ENCODE measurements at places on chromosomes 11 and 22. TPM values are rescaled to one million over a fixed set of nuclear protein-coding genes. Genes with fewer than 3 reads are reported as not detected.

- H3K27ac ChIP-seq = no peak overlapping the region
- no peaks in the 10 kb centered on the region for H3K4me1 ChIP-seq
- H3K4me3 ChIP-seq = no peak overlapping the region
- DNase-seq = no peak
Observed at GRCh38 chr11:97614606-97615005, 1224.8 kb downstream of the JRKL start.

- DNase-seq = peak; percentile 42
- H3K27ac ChIP-seq = no peak overlapping the region
- peaks cover 11% of the 10 kb centered on the region for H3K4me1 ChIP-seq
Observed at GRCh38 chr22:27719535-27720227, 81.9 kb downstream of the MN1 start.

- no peaks in the 10 kb centered on the region for H3K36me3 ChIP-seq
- no peak overlapping the region for H3K4me3 ChIP-seq
- H3K27ac ChIP-seq = no peak overlapping the region
- H3K4me1 ChIP-seq = peaks cover 15% of the 10 kb centered on the region
Observed at GRCh38 chr22:38944653-38945052, 12.8 kb upstream of the APOBEC3A start.

- H3K27ac ChIP-seq = no peak overlapping the region
- no peaks in the 10 kb centered on the region for H3K36me3 ChIP-seq
- H3K27me3 ChIP-seq = peaks cover 31% of the 10 kb centered on the region
- H3K4me1 ChIP-seq = no peaks in the 10 kb centered on the region
Observed at GRCh38 chr22:49372111-49372529, 455.6 kb downstream of the BRD1 start.

- no peak overlapping the region for H3K27ac ChIP-seq
- DNase-seq = no peak
- H3K4me3 ChIP-seq = no peak overlapping the region
- H3K36me3 ChIP-seq = peaks cover 82% of the 10 kb centered on the region
- H3K27me3 ChIP-seq = no peaks in the 10 kb centered on the region
Observed at GRCh38 chr22:37880668-37881440, 25.2 kb upstream of the MICALL1 start.

DNA sequence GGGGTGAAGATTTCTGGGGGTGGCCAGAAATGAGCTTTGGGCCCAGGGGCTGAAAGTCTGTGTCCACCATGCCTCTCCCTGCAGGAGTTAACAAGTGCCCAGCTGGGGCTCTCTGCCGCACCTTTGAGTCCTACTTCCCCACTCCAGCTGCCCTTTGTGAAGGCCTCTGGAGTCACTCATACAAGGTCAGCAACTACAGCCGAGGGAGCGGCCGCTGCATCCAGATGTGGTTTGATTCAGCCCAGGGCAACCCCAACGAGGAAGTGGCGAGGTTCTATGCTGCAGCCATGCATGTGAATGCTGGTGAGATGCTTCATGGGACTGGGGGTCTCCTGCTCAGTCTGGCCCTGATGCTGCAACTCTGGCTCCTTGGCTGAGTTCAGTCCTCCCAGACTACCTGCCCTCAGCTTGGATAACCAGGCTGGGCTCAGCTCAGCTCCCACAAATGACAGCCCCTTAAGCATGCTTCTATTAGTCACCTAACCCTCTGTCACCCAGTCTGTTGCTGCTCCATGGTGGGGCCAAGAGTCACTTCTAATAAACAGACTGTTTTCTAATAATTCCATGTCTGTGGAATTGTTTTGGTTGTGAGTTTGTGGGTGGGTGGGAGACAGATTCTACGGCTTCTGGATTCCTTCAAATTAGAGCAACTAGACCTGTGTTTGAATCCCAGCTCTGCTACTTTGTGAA lies 3.0 kb upstream of the INPPL1 start:
- no peaks in the 10 kb centered on the region for H3K36me3 ChIP-seq
- DNase-seq = no peak
- H3K4me3 ChIP-seq = no peak overlapping the region
- H3K27ac ChIP-seq = no peak overlapping the region

- H3K4me3 ChIP-seq = no peak overlapping the region
- no peaks in the 10 kb centered on the region for H3K27me3 ChIP-seq
- DNase-seq = no peak
- H3K27ac ChIP-seq = no peak overlapping the region
Observed at GRCh38 chr11:61091373-61092279, 10.7 kb upstream of the CD5 start.

- H3K4me1 ChIP-seq = peaks cover 13% of the 10 kb centered on the region
- DNase-seq = no peak
- H3K27me3 ChIP-seq = no peaks in the 10 kb centered on the region
Observed at GRCh38 chr11:14499178-14499559, 442 bp downstream of the COPB1 start.

DNA sequence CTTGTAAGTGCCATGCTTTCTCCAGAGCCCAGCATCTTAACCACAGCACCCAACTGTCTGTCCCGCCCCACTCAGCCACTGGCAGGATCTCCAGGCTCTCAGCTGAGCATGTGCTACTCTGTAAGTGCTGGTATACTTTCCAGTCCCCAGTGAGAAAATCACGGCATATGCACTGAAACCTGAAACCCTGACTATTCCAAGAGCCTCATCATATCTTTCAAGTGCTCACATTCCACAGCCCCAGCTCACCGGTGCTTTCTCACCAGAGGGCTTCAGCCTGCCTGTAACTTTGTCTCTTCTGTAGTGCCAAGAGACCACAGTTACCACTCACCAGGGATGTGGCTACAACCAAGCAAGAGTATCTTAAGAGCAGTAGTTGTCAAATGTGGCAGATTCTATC lies 24.4 kb upstream of the PAMR1 start:
- no peak overlapping the region for H3K4me3 ChIP-seq
- no peaks in the 10 kb centered on the region for H3K4me1 ChIP-seq
- no peak for DNase-seq
- no peaks in the 10 kb centered on the region for H3K27me3 ChIP-seq
- no peak overlapping the region for H3K27ac ChIP-seq

DNA sequence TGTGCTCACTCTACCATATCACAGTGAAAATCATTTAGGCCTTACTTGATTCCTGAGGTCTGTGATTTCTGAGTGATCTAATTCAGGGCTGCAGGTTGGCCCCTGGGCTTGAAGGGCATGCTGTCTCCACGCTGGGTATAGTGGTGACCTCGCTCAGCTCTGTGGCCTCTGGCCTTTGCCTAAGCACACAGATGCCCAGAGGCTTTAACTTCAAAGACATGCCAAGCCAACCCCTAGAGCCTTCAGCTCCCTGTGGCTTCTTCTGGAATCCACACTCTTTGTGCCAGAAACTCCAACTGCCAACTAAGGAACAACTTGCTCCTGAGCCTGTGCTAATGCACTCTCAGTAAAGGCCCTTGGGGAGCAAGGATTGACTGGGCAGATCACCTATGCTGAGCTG lies 232.6 kb upstream of the MPPED2 start:
- no peaks in the 10 kb centered on the region for H3K36me3 ChIP-seq
- H3K27ac ChIP-seq = no peak overlapping the region
- DNase-seq = no peak
- no peaks in the 10 kb centered on the region for H3K27me3 ChIP-seq
- H3K4me1 ChIP-seq = no peaks in the 10 kb centered on the region
- H3K4me3 ChIP-seq = no peak overlapping the region

GRCh38 chr11:26112264-26112663 lies 219.7 kb upstream of the ANO3 start:
- no peaks in the 10 kb centered on the region for H3K4me1 ChIP-seq
- DNase-seq = no peak
- no peak overlapping the region for H3K27ac ChIP-seq
- no peak overlapping the region for H3K4me3 ChIP-seq
- H3K27me3 ChIP-seq = no peaks in the 10 kb centered on the region
- H3K36me3 ChIP-seq = no peaks in the 10 kb centered on the region

DNA sequence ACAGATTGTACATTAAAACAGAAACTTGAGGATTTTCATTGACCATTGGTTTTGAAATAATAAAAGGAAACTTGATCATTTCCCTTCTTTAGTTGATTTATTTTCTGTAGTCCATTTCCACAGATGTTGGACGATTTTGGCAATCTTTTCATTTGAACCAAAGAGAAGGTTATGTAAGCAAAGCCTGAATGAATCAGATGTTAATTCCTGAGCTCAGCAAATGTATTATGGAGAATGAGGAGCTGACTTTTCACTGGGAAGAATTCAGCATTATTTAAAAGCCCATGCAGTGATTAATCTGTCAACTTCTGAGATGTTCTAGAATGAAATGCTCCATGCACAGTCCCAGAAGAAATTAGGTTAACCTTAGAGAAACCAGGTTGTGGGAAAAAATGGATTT lies 29.0 kb downstream of the ELMOD1 start:
- H3K27ac ChIP-seq = no peak overlapping the region
- no peaks in the 10 kb centered on the region for H3K27me3 ChIP-seq
- H3K36me3 ChIP-seq = no peaks in the 10 kb centered on the region
- no peaks in the 10 kb centered on the region for H3K4me1 ChIP-seq

GRCh38 chr22:30054764-30055069 lies 25.5 kb upstream of the HORMAD2 start:
- no peak overlapping the region for H3K4me3 ChIP-seq
- no peaks in the 10 kb centered on the region for H3K4me1 ChIP-seq
- no peak for DNase-seq
- H3K36me3 ChIP-seq = no peaks in the 10 kb centered on the region
- H3K27me3 ChIP-seq = no peaks in the 10 kb centered on the region

- no peak overlapping the region for H3K4me3 ChIP-seq
Observed at GRCh38 chr11:33540946-33541915, 159.4 kb downstream of the C11orf91 start.

DNA sequence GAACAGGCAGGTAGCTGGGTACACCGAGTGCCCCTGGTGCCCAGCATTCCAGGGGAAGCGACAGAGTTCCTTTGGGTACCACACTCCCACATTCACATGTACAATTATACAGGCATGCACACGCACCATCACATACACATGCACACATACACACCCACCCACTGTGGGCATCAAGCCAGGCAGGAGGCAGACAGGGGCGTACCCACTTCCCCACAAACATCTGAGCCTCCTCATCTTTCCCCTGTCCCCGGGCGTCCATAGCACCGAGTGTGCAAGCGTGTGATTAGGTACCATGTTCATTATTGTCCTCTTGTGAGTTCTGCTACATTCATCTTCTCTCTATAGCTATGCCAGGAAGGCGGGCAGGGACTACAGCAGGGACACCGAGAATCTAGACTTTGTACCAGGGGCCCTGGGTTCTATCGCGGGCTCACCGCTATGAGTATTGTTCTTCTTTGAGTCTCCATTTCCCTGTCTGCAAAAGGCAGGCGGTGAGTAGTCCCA lies 2.1 kb upstream of the CARD10 start:
- no peak for DNase-seq
- H3K4me3 ChIP-seq = no peak overlapping the region
- no peak overlapping the region for H3K27ac ChIP-seq
- H3K36me3 ChIP-seq = no peaks in the 10 kb centered on the region
- H3K27me3 ChIP-seq = no peaks in the 10 kb centered on the region

DNA sequence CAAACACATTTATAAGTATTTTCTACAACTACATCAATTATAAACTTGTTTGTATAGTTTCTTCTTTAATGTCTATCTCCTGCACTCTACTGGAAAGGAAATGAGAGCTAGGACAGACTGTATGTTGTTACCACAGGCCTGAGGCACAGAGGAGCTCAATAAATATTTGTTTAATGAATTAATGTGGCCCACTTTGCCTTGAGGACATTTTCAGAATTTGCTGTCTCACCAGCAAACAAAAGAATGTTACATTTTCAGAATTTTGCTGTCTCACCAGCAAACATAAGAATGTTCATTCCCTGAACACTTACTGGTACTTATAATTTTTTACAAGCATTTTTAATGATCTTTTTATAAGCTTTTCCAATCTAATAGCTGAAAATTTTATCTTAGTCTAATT lies 41.9 kb upstream of the WNT7B start:
- peaks cover 15% of the 10 kb centered on the region for H3K4me1 ChIP-seq
- H3K4me3 ChIP-seq = no peak overlapping the region
- H3K36me3 ChIP-seq = no peaks in the 10 kb centered on the region
- no peaks in the 10 kb centered on the region for H3K27me3 ChIP-seq

DNA sequence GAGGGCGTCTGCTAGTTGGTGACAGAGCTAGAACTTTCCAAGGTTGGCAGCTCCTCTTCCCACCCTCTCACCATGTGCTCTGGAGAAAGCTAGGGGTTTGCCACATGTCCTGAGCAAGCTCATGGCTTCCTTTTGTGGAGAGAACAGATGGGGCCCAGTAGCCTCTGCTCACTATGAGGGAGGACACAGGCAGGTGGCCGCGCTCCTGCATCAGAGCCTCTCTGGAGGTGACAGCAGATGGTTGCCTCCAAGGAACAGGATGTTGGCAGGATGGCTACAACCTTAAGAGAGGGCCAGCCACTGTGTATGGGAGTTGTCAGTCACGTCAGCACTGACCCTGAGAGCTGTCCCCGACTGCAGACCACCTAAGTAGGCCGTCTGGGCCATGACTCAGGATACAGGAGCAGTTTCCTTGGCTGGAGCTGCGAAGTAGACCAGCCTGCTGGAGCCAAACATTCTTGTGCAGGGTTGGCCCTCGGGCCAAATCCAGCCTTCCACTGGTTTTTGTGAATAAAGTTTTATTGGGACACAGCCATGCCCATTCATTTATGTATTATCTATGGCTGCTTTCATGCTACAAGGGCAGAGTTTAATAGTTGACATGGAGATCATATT lies 28.0 kb downstream of the SGSM1 start:
- no peaks in the 10 kb centered on the region for H3K4me1 ChIP-seq
- H3K27ac ChIP-seq = no peak overlapping the region
- no peaks in the 10 kb centered on the region for H3K36me3 ChIP-seq
- no peak for DNase-seq

DNA sequence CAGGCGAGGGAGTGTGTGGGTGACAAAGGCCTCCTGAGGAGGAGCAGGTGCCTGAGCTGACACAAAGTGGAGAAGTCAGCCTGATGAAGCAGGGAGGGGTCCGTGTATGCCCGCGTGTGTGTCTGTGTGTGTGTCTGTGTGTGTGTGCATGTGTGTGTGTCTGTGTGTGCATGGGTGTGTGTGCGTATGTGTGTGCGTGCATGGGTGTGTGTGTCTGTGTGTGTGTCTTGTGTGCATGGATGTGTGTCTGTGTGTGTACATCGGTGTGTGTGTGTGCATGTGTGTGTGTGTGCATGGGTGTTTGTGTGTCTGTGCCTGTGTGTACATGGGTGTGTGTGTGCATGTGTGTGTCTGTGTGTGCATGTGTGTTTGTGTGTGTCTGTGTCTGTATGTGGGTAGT lies 65.6 kb upstream of the EIF3D start:
- H3K27me3 ChIP-seq = peaks cover 36% of the 10 kb centered on the region
- no peaks in the 10 kb centered on the region for H3K36me3 ChIP-seq
- no peak overlapping the region for H3K4me3 ChIP-seq
- DNase-seq = peak; percentile 31
- no peaks in the 10 kb centered on the region for H3K4me1 ChIP-seq

HEPHL1 gene
- total RNA-seq = not detected

ZNF215 gene
- total RNA-seq = 2.4 TPM

CRYBA4 gene
- total RNA-seq = not detected

PTPN5 gene
- total RNA-seq = 0.81 TPM

SESN3 gene
- total RNA-seq = 43.5 TPM

POTEH gene
- total RNA-seq = not detected
